ENCODE measurements at places on chromosomes 2 and 18. TPM values are rescaled to one million over a fixed set of nuclear protein-coding genes. Genes with fewer than 3 reads are reported as not detected.
A peak's percentile ranks its signal among the peaks of the same experiment; 100 is the strongest.

Gene LYG2
- not detected for total RNA-seq

Gene OTOF
- total RNA-seq = not detected

Gene TANC1
- total RNA-seq = 74.5 TPM

Gene CPO
- total RNA-seq = 0.95 TPM

Gene HOXD12
- total RNA-seq = 1.3 TPM

Gene SP5
- 4.6 TPM for total RNA-seq

Gene G6PC2
- not detected for total RNA-seq

- no peaks in the 10 kb centered on the region for H3K4me1 ChIP-seq
- H3K4me3 ChIP-seq = no peak overlapping the region
- H3K36me3 ChIP-seq = no peaks in the 10 kb centered on the region
- H3K27ac ChIP-seq = peak overlapping the region; percentile 51
- H3K27me3 ChIP-seq = no peaks in the 10 kb centered on the region
- DNase-seq = no peak
Measured at GRCh38 chr2:158412206-158412605, 44.3 kb downstream of the CCDC148 start.

- no peaks in the 10 kb centered on the region for H3K36me3 ChIP-seq
- H3K4me1 ChIP-seq = no peaks in the 10 kb centered on the region
- H3K27ac ChIP-seq = no peak overlapping the region
- no peak for DNase-seq
- no peak overlapping the region for H3K4me3 ChIP-seq
Measured at GRCh38 chr2:39153312-39153711, 32.5 kb upstream of the SOS1 start.

DNA sequence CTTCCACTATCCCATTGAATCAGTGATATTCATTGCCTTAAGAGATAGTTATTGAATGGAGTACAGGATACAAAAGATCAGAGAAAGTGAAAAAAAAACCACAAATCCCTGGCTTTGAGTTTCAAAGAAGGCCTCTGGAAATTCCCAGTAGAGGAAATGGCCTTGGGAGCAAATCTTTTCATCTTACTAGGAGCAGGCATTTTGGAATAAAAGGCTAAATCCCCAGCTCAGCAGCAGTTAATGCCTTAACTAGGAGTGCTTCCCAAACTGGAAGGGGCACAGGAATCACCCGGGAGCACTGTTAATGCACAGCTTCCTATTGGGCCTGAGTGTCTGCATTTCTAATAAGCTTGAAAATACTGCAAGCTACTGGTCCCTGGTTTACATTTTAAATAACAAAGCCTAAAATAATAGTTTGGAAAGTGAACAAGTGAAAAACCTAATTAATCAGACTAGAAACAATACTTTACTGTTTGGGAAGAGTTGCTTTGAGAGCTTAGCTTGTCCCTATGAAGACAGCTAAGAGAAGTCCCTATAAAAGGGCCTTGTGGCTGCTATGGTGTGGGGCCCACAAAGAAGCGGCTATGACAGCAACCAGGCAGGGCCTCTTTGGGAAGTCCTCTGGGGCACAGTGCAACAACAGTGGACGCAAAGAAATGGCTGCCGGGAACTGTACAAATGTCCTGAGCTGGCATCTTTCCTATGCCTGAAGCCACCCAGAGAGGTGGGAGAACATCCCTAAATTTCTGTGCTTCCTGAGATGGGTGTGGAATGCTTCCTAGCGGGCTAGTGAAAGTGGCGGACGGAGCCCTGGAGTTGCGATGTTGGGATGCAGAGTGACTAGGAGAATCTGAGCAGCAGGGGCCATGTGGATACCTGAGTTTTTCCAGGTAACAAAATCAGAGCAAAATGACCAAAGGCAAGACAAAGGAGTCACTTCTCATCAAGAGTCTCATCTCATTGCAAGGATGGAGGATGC, 117.1 kb upstream of the KLHL14 start:
- H3K4me3 ChIP-seq = no peak overlapping the region
- H3K36me3 ChIP-seq = no peaks in the 10 kb centered on the region
- no peak for DNase-seq
- H3K27ac ChIP-seq = no peak overlapping the region

GRCh38 chr2:100250645-100251044, 71.7 kb downstream of the LONRF2 start:
- H3K4me3 ChIP-seq = no peak overlapping the region
- H3K27me3 ChIP-seq = no peaks in the 10 kb centered on the region
- no peaks in the 10 kb centered on the region for H3K4me1 ChIP-seq
- DNase-seq = no peak
- H3K36me3 ChIP-seq = no peaks in the 10 kb centered on the region

DNA sequence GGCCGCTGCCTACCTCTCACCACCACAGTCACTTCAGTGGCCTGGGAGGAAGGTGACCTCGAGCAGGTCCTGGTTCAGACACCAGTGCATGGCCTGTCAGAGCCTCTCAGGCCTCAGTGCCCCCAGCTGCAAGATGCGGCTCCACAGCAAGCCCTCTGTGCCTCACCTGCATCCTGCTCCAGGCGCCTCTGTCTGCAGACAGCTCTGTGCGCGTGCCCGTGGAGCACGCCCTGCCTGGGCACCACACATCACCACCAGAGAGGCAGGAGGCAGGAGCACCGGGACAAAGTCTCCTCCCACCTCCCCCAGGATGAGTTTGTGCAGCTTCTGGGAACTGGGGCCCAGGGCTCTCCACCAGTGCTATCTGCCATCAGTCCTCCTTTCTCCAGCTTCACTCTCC, 98.7 kb downstream of the TFCP2L1 start:
- no peaks in the 10 kb centered on the region for H3K36me3 ChIP-seq
- H3K27ac ChIP-seq = no peak overlapping the region
- no peaks in the 10 kb centered on the region for H3K4me1 ChIP-seq

- peaks cover 8% of the 10 kb centered on the region for H3K36me3 ChIP-seq
- H3K27ac ChIP-seq = no peak overlapping the region
- no peaks in the 10 kb centered on the region for H3K4me1 ChIP-seq
- no peak for DNase-seq
- H3K4me3 ChIP-seq = no peak overlapping the region
- H3K27me3 ChIP-seq = no peaks in the 10 kb centered on the region
Measured at GRCh38 chr18:37176621-37176934, 347.7 kb downstream of the KIAA1328 start.

DNA sequence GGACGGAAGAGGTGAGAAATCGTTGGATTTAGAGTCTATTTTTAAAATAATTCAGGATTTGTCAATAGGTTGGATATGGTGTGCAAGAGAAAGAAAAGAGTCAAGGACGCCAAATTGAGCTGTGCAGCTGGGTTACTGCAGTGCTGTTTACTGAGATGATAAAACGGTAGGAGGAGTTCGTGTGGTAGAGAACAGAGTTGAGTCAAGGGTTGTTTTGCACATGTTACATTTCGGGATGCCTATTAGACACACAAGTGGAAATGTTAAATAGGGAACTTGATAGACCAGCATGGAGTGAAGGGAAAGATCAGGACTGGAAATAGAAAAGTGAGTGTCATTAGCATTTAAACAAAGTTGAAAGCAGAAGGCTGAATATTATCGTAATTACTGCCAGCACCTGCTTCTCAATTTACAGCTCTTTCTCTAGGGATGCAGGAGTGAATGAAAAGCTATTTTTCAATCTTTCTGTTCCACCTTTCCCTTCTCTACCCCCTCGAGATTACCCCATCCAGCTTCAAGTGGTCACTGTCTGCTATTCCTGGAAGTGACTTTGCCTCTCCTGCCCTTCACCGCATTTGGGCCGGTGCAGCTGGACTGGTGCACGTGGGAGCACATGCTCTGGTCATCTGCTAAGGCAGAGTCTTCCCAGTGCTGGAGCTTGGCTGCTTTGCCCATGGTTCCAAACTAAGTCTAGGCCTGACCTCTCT, 30.3 kb downstream of the GPR75 start:
- DNase-seq = no peak
- H3K27me3 ChIP-seq = no peaks in the 10 kb centered on the region

- DNase-seq = no peak
- H3K4me1 ChIP-seq = no peaks in the 10 kb centered on the region
- no peaks in the 10 kb centered on the region for H3K36me3 ChIP-seq
- no peak overlapping the region for H3K4me3 ChIP-seq
- no peak overlapping the region for H3K27ac ChIP-seq
Measured at GRCh38 chr2:17849275-17849674, 29.2 kb upstream of the KCNS3 start.

- no peaks in the 10 kb centered on the region for H3K4me1 ChIP-seq
- no peak for DNase-seq
- no peaks in the 10 kb centered on the region for H3K27me3 ChIP-seq
- H3K27ac ChIP-seq = no peak overlapping the region
- no peak overlapping the region for H3K4me3 ChIP-seq
Measured at GRCh38 chr2:75833386-75833785, 122.7 kb upstream of the GCFC2 start.

GRCh38 chr18:24602201-24602600, 141.8 kb downstream of the HRH4 start:
- H3K4me1 ChIP-seq = no peaks in the 10 kb centered on the region
- no peak overlapping the region for H3K27ac ChIP-seq
- no peak overlapping the region for H3K4me3 ChIP-seq
- no peak for DNase-seq

DNA sequence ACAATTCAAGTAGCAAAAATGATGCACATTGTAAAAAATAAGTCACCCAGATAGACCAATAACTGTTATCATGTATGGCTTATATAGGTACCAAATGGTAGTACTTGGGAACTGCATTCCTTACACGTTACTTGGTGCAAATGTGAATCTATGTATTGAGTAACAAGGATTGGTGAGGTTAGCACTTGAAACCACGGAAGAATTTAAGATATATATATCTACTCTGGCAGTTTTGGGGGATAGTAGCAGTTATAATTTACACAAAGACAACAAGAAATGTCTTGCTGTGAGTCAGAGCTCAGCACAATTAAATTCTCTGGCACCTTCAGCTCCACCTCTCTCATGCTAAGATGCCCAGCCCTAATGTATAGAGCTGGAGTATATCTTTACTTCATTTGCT, 359.4 kb upstream of the RAB12 start:
- H3K4me3 ChIP-seq = no peak overlapping the region
- H3K4me1 ChIP-seq = no peaks in the 10 kb centered on the region
- no peak for DNase-seq
- H3K36me3 ChIP-seq = peaks cover 2% of the 10 kb centered on the region

GRCh38 chr2:209525834-209526281, 102.0 kb downstream of the MAP2 start:
- no peak overlapping the region for H3K27ac ChIP-seq
- H3K27me3 ChIP-seq = no peaks in the 10 kb centered on the region
- H3K36me3 ChIP-seq = no peaks in the 10 kb centered on the region
- no peaks in the 10 kb centered on the region for H3K4me1 ChIP-seq

DNA sequence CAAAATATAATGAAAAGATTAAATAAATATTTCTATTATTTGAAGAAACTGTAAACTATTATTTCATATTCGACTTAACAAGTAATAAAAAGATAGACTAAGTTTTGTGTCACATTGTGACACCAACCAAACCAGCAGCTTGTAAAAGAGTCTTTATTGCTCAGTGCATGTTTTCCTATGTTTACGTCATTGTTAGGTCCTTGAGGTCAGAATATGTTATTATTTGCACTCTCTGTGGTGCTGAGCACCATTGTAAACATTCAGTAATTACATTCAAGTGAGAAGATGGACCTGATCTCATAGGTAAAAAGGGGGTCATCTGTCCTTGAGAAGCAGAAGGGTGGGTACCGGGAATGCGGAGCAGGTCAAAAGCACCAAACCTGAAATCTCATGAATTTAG, 1999.1 kb upstream of the CELF4 start:
- no peak overlapping the region for H3K4me3 ChIP-seq
- no peaks in the 10 kb centered on the region for H3K27me3 ChIP-seq
- H3K4me1 ChIP-seq = no peaks in the 10 kb centered on the region

GRCh38 chr2:143852759-143853158, 667.2 kb downstream of the ZEB2 start:
- H3K4me3 ChIP-seq = no peak overlapping the region
- no peaks in the 10 kb centered on the region for H3K4me1 ChIP-seq
- H3K27me3 ChIP-seq = no peaks in the 10 kb centered on the region
- DNase-seq = no peak
- H3K27ac ChIP-seq = no peak overlapping the region

- H3K36me3 ChIP-seq = no peaks in the 10 kb centered on the region
- no peaks in the 10 kb centered on the region for H3K4me1 ChIP-seq
- no peak overlapping the region for H3K4me3 ChIP-seq
- no peak overlapping the region for H3K27ac ChIP-seq
- no peak for DNase-seq
Measured at GRCh38 chr2:200446612-200447011, 63.3 kb downstream of the KCTD18 start.

DNA sequence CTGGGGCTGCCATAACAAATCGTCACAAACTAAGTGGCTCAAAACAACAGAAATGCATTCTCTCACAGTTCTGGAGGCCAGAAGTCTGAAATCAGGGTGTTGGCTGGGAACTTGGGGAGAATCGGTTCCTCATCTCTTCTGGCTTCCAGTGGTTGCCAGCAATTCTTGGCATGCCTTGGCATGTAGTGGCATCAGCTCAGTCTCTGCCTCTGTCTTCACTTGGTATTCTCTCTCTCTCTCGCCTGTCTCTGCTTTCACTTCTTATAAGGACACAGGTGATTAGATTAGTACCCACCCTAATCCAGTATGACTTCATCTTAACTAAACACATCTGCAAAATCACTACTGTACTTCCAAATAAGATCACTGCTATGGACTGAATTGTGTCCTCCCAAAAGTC, 695.4 kb upstream of the ID2 start:
- H3K27me3 ChIP-seq = no peaks in the 10 kb centered on the region
- no peaks in the 10 kb centered on the region for H3K36me3 ChIP-seq
- H3K4me1 ChIP-seq = peaks cover 41% of the 10 kb centered on the region
- no peak overlapping the region for H3K27ac ChIP-seq
- H3K4me3 ChIP-seq = no peak overlapping the region
- no peak for DNase-seq

DNA sequence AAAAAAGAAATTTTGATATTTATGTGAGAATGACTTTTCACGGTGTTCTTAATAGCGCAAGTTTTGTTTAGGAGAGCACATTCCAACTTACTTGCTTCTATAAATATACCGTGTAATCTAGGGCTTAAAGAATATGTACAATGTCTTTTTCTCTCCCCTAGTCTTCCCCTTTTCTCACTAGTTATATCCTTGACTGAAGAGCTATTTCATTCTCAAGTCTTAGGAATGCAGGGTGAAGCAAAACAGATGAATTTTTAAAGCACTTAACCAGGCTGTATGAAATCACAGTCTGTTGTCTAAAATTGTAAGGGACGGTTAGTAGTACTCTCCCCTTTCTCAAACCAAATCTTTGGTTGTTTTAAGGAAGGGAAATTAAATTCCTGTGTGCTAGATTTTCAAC, 29.6 kb upstream of the SLC30A6 start:
- H3K27ac ChIP-seq = no peak overlapping the region
- DNase-seq = no peak
- H3K4me3 ChIP-seq = no peak overlapping the region
- H3K27me3 ChIP-seq = no peaks in the 10 kb centered on the region
- peaks cover 3% of the 10 kb centered on the region for H3K36me3 ChIP-seq

DNA sequence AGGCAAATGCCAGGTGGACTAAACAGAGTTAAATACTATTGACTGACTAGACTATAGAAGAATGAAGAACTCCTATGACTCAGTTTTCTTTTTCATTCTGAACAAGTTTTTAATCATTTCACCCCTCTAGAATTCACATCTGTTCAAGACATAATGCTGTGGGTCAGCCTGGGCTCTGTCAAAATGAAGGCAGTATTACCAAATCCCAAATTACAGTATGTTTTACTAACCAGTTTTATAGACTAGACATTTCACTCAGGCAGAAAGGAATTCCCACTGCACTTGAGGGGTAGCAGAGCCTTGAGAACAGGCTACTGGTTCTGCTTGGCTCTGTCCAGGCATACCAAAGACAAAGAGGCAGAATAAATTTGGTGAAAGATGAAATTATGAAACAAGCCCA, 511.7 kb downstream of the EPHA4 start:
- no peaks in the 10 kb centered on the region for H3K4me1 ChIP-seq
- H3K36me3 ChIP-seq = no peaks in the 10 kb centered on the region
- no peak for DNase-seq
- H3K4me3 ChIP-seq = no peak overlapping the region
- no peak overlapping the region for H3K27ac ChIP-seq

All from sigmoid colon (tissue), 7 donors.